Thymus (tissue), 14 donors: ENCODE measurements at places on chromosomes 5 and 9. TPM values are rescaled to one million over a fixed set of nuclear protein-coding genes. Genes with fewer than 3 reads are reported as not detected.

DNA sequence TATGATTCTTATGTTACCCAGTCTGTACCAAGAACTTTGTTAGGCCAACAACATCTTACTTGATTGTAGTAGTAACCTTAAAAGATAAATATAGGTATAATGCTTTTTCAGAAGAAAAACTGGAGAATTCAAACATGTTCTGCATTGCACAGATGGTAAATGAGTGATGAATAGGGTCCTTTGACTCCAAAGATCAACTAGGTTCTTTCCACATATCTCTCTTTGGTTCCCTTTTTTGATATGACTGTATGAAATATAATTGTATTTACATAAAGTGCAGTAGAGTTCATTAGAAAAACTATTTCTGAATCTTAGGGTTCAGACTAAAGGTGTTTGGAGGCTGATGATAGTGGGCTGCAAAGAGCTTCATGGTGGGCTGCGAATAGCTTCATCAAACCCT, 150.5 kb upstream of the CDKN2B start:
- H3K27ac ChIP-seq, result no peak overlapping the region
- H3K4me3 ChIP-seq, result no peak overlapping the region
- H3K27me3 ChIP-seq, result no peaks in the 10 kb centered on the region

The CDKN2A gene
- 5.3 TPM for polyA plus RNA-seq

DNA sequence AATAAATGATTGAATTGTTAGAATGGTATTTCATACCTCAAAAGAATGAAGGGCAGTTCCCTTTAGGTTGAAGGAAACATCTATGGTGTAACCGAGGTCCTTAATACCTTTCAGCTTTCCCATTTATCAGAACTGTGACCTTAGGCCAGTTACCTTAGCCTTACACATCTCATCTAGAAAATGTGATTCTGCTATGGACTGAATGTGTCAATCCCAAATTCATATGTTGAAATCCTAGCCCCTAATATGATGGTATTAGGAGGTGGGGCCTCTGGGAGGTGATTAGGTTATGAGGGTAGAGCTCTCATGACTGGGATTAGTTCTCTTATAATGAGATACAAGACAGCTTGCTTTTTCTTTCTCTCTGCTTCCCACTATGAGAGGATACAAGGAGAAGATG, 441.9 kb downstream of the PLK2 start:
- H3K4me3 ChIP-seq, result no peak overlapping the region
- no peak overlapping the region for H3K27ac ChIP-seq
- H3K36me3 ChIP-seq, result no peaks in the 10 kb centered on the region
- H3K27me3 ChIP-seq, result no peaks in the 10 kb centered on the region
- DNase-seq, result no peak

DNA sequence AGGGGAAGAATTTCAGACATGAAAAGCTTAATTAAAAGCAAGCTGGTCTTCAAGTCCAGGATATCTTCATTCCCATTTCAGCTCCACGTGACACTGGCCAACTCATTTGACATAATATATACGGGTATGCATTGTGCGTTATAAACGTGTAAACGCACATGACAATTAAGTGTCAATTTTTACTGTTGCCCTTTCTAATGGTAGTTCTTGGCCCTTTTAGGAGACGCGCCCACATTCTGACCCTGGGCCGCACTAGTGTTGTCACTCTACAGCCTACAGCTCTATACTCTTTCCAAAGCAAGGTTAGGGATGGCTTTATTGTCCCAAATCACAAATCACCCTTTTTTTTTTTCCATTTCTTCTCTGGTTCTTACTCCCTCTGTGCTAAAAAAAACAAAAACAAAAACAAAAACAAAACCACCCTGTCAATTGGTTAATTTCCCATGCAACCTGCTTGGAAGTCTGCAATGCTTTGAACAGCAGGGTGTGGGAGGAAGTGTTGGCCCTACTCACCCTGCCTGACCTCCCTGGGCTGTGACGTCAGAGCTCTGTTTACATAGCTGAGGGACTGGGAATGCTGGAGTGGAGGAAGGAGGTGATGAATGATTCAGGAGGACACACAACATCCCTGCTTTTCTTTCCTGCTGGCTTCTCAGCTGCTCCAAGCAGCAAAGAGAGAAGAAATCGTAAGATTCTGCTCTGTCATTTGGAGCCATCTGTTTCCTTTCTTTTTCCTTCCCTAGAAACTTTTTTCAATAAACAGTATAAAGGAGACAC, 19.3 kb downstream of the RFK start:
- no peak overlapping the region for H3K4me3 ChIP-seq
- no peak for DNase-seq
- H3K27me3 ChIP-seq, result no peaks in the 10 kb centered on the region
- H3K27ac ChIP-seq, result no peak overlapping the region
- no peaks in the 10 kb centered on the region for H3K4me1 ChIP-seq
- H3K36me3 ChIP-seq, result no peaks in the 10 kb centered on the region

The SPINK7 gene
- polyA plus RNA-seq, result 33.6 TPM

DNA sequence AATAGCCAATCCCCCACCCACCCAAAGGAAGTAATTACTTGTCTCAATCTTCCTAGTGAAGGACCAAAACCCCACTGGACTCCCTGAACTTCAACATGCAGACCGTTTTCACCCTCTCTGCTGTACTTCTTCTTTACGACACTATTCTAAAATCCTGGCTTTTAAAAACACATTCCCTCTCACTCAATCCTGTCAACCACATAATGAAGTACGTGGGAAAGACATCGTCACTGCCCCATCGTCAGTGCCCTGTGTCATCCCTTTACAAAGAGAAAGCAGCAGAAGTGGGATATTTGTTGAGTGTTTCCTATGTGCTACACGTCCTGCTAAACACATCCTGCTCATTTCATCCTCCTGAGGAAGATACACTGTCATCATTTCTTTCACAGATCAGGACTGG, 54.2 kb downstream of the MAPKAP1 start:
- H3K36me3 ChIP-seq, result no peaks in the 10 kb centered on the region
- DNase-seq, result no peak
- no peak overlapping the region for H3K4me3 ChIP-seq
- H3K27ac ChIP-seq, result no peak overlapping the region
- no peaks in the 10 kb centered on the region for H3K27me3 ChIP-seq

GRCh38 chr5:15496886-15497285, 3.1 kb upstream of the FBXL7 start:
- no peak for DNase-seq
- H3K27me3 ChIP-seq, result peaks cover 19% of the 10 kb centered on the region
- H3K4me1 ChIP-seq, result no peaks in the 10 kb centered on the region
- H3K4me3 ChIP-seq, result no peak overlapping the region
- H3K27ac ChIP-seq, result no peak overlapping the region
- H3K36me3 ChIP-seq, result no peaks in the 10 kb centered on the region

DNA sequence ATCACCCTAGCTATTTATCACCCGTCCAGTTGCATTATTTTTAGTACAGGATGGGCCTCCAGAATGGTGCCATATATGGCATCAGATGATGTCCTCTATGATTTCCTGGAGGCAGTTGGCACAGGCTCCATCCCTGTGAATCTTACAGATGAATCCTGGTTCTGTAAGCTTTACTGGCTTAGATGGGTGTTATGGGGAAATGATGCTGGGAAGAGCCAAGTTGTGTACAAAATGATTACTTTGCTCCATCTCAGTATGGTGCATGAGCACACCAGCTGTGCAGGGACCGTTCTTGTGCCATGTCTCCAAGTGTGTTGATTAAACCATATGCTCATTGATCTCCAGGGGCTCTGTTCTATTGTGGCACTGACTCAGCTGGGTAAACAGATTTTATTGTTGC, 755.7 kb downstream of the TLR4 start:
- H3K36me3 ChIP-seq, result no peaks in the 10 kb centered on the region
- no peaks in the 10 kb centered on the region for H3K27me3 ChIP-seq
- no peak overlapping the region for H3K27ac ChIP-seq
- H3K4me1 ChIP-seq, result no peaks in the 10 kb centered on the region

The OR1B1 gene
- not detected for polyA plus RNA-seq

DNA sequence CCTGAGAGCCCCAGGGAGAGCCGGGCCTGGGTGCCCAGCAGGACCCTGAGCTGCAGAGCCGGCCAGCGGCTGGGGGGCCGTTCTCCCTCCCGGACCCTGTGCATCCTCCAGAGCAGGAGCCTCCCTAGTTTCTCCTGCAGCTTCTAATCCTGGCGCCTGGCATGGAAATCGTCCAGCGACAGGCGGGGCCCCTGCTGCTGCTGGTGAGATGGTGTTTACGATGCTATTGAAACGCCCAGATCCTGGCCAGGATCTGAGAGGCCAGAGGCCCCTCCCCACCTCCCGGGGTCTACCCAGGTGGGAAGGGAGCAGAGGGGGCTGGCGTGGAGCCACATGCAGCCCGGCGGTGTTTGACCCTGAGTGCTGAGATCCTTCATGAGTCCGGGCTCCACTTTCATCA, 38.2 kb upstream of the CEP72 start:
- no peak overlapping the region for H3K27ac ChIP-seq
- H3K36me3 ChIP-seq, result no peaks in the 10 kb centered on the region
- H3K27me3 ChIP-seq, result no peaks in the 10 kb centered on the region
- no peaks in the 10 kb centered on the region for H3K4me1 ChIP-seq
- no peak for DNase-seq
- no peak overlapping the region for H3K4me3 ChIP-seq

GRCh38 chr5:133828722-133829121, 139.7 kb downstream of the C5orf15 start:
- H3K27ac ChIP-seq, result no peak overlapping the region
- peaks cover 4% of the 10 kb centered on the region for H3K4me1 ChIP-seq
- no peak overlapping the region for H3K4me3 ChIP-seq
- no peaks in the 10 kb centered on the region for H3K27me3 ChIP-seq
- no peak for DNase-seq

DNA sequence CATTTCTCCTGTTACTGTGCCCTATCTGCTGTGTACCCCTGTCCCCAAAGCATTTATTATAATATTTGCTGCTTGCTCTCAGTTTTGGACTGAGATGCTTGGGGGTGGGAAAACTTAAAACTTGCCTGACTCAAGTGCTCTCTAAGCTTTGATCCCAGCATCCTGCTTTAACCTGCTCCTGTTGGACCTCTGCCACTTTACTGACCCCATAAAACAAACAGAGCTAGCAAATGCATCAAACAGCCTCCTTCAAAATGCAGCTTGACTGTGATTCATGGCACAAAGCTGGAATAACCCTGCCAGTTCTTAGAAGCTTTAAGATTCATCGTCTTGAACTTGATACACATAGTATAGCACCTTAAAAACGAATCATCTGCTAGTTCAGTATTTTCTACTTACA, 212.5 kb downstream of the DEPDC1B start:
- no peaks in the 10 kb centered on the region for H3K4me1 ChIP-seq
- H3K27me3 ChIP-seq, result no peaks in the 10 kb centered on the region
- no peak for DNase-seq
- no peaks in the 10 kb centered on the region for H3K36me3 ChIP-seq
- H3K4me3 ChIP-seq, result no peak overlapping the region

GRCh38 chr5:92329759-92330158, 946.6 kb upstream of the ARRDC3 start:
- H3K4me1 ChIP-seq, result no peaks in the 10 kb centered on the region
- H3K27me3 ChIP-seq, result no peaks in the 10 kb centered on the region
- no peak overlapping the region for H3K27ac ChIP-seq

The DNAH5 gene
- 0.25 TPM for polyA plus RNA-seq

DNA sequence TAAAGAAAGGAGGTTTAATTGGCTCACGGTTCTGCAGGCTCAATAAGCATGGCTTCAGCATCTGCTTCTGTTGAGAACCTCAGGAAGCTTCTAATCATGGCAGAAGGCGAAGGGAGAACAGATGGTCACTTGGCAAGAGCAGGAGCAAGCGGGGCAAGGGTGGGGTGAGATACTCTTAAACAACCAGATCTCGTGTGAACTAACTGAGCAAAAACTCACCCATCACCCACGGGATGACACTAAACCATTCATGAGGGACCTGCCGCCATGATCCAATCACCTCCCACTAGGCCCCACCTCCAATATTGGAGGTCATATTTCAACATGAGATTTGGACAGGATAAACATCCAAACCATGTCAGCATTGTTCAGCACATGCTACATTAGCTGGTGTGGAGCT, 89.1 kb upstream of the HAND1 start:
- no peak overlapping the region for H3K27ac ChIP-seq
- no peaks in the 10 kb centered on the region for H3K4me1 ChIP-seq
- H3K4me3 ChIP-seq, result no peak overlapping the region
- no peaks in the 10 kb centered on the region for H3K36me3 ChIP-seq
- no peak for DNase-seq

DNA sequence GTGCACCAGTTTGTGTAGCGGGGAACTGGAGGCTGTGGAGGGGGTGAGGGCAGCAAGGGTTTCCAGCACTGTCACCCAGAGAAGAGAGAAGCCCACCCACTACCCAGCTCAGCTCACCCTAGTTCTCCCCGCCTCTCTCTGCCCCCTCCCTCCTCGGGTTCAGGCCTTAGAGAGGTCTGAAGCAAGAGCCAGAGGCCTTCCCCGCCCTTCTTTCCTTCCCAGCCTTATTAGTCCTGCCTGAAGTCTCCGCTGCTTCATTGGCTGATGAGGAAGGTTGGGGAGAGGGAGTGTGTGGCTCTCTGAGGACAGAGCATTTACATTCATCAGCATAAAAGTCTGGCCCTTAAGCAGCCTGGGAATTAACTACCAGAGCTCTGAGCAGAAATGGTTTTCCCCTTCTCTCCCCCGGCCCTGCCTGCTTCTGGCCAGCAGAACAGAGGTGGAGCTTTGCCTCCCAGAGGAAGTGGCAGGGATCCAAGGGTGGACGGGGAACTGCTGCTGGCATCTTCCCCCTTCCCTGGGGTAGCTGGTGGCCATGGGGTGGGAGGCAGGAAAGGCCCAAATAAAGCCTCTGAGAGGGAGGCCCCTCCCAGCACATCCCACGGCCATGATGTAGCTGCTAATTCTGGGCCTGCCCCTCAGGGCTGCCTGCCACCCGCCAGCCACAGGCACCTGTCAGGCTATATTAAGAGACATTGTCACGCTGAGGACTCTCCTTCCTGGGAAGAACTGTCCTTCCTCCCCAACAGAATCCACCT, 4.1 kb downstream of the DNAJB5 start:
- no peak for DNase-seq
- H3K4me3 ChIP-seq, result no peak overlapping the region
- peaks cover 13% of the 10 kb centered on the region for H3K36me3 ChIP-seq
- H3K4me1 ChIP-seq, result peaks cover 39% of the 10 kb centered on the region

GRCh38 chr9:95498641-95499040, 18.1 kb downstream of the PTCH1 start:
- no peak for DNase-seq
- H3K4me1 ChIP-seq, result peaks cover 16% of the 10 kb centered on the region
- peaks cover 86% of the 10 kb centered on the region for H3K27me3 ChIP-seq
- H3K27ac ChIP-seq, result no peak overlapping the region

DNA sequence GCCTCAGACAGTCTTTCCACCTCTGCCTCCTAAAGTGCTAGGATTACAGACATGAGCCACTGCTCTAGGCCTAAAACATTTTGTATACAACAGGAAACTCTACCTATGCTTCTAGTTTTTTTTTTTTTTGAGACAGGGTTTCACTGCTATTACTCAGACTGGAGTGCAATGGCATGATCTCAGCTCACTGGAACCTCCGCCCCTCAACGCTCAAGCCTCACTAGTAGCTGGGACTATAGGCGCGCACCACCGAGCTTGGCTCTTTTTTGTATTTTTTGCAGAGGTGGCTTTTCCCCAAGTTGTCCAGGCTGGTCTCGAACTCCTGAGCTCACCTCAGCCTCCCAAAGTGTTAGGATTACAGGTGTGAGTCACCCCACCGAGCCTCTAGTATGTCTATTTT, 5.4 kb downstream of the HSPA9 start:
- H3K4me1 ChIP-seq, result peaks cover 5% of the 10 kb centered on the region
- H3K27me3 ChIP-seq, result no peaks in the 10 kb centered on the region
